ENCODE measurements at places on chromosomes 11 and 22. TPM values are rescaled to one million over a fixed set of nuclear protein-coding genes. Genes with fewer than 3 reads are reported as not detected.
A peak's percentile ranks its signal among the peaks of the same experiment; 100 is the strongest.

DNA sequence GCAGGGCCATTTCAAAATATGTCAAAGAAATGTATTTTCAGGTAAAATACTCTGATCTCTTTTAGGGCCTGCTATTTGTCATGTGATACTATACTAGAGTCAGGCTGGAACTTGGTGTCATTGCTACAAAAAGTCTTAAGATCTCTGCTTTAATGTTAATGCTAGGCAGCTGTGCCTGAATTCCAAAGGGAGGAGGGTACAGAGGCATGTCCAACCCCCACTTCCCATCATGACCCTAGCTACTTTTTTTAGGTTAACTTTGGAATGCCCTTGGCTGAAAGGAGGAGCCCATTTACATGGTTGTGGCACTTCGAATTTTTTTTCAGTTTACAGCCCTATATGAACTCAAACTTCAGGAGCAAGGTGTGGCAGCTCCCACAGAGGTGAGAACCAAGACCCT lies 58.1 kb downstream of the OSBP2 start:
- DNase-seq, result no peak

- no peak for DNase-seq
Measured at GRCh38 chr11:61531044-61531443, 22.5 kb downstream of the LRRC10B start.

DNA sequence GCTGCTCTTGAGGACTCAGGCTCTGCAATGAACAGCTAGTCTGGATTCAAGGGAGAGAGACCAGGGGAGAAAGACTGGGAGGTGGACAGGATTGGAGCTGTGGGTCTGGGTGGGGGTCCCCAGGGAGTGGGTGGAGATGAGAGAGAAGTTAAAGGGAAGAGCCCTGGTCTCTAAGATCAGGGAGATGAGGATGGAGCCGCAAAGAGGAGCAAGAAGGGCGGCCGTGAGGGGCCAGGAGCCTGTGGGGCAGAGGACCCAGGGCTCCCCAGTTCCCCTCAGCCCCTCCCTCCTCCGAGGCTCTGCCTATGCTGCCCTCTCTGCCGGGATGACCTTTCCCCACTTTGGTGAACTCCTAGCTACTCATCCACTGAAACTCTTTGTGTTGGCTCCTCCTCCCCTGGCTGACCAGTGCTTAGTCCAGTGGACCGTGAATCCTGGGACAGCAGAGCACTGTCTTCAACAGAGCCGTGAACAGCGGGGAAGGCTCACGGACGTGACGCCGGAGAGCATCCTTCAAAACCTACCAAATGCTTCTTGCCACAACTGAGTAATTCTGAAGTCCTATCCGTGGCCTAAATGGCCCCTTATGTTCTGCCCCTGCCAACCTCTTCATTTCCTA lies 16.4 kb upstream of the RFPL3 start:
- DNase-seq, result no peak

GRCh38 chr11:18329196-18329870 lies 7.0 kb downstream of the GTF2H1 start:
- no peak for DNase-seq

DNA sequence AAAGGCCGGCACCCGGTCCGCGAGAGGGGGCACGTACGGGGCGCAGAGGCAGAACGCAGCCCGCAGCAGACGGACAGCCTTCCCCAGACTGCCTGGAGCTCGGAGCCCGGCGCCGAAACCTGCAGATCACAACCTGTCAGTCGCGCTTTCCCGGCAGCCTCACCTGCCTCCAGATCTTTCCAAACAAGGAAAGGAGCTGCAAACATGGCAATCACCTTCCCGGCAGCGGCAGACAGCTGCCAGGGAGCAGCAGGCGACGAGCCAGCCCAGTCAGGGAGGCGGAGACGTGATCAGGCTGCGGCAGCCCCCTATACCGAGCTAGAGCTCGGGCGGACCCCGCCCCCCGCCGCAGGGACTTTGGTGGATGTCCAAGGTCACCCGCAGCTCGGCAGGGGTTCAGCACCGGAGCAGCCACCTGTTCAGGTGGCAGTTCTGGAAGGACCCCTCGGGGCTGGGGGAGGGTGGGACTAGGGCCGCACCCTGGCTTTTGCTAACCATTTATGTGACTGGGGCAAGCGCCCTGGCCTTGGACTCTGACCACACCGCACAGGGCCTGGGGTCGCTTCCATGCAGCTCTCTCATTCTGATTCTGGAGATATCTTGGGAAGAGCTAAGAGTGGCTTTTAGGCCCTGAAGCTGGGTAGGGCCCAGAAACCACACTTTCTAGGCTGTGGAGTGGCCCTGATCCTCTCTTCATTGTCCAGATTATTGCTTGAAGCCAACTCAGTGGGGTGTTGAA lies 143.8 kb downstream of the NECTIN1 start:
- no peak for DNase-seq

DNA sequence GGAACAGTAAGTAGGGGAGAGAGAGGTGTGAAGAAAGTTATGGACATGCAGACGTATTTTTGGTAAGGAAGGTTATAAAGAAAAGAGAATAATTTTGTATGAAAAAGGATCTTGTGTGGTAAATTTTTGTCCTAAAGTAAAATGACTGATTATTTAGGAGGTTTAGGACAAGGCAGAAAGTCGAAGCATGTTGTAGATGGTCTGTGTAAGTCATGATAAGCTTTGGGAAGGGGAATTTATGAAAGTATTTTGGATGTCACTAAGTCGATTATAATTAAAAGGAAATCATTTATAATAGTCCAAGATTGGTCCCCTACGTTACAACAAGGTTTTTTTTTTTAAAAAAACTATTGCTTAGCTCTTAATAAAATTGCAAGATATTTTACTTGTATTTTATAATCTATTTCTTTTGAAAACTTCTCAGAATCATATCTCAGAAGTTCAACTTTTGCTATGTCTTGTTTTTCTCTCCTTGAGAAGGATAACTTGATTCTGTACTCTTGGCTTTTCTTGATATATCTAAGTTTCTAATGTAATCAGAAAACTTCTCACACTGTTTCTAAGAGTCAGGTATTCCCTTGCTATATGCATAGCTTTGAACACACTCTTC lies 10.9 kb upstream of the CABP2 start:
- no peak for DNase-seq

GRCh38 chr11:9493492-9493891 lies 32.7 kb downstream of the ZNF143 start:
- DNase-seq, result no peak

- DNase-seq, result no peak
Measured at GRCh38 chr11:92852946-92853345, 116.5 kb upstream of the MTNR1B start.

GRCh38 chr11:96264364-96264763 lies 78.6 kb downstream of the MAML2 start:
- no peak for DNase-seq

DNA sequence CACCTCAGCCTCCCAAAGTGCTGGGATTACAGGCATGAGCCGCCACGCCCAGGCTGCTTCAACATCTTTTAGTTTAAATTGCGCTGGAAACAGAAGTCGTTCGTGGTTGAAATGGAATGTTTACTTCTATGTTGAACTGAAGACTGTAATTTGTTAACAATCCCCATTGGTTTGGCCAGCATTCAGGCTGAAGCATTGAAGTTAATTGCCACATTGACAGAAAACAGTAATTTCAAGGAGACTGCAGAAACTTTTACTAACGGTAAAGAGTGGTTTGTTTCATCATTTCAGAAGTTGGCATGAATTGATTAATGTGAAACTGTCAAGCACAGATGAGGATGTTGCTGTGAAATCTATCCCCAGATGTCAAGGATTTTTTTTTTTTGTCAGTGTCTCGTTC lies 14.2 kb downstream of the AP5B1 start:
- DNase-seq, result peak; percentile 91

DNA sequence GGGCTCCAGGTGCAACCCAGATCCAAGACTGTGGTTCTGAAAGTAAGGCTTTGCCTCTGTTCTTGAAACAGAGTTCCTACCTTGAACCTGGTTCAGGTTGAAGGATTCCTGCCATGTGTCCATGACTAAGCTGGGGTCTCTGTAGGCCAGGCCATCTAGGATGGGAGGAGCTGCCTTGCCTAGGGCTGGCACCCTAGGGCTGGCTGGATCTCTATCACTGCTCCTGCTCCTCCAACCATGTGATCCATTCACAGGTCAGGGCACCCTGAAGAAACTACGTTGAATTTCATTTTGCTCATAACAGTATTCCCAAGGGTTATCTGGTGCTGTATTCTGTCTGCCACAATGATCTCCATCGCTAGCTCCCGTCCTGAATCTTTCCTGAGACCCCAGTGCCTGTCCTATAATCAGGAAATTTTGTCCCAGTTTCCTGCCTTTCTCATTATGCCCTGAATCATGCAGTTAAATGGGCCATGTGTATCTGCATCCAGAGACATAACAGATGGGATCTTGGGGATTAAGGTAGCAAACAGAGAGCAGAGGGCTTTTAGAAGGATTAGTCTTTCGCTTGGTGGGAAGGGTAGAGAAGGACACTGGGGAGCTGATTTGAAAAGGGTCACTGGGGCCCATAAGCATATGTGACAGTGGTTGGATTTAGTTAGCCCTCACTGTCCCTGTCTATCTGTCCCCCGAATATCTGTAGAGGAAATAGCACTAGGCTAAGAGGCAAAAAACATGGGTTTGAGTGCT lies 98.2 kb upstream of the MTMR2 start:
- DNase-seq, result no peak

GRCh38 chr11:110631551-110631950 lies 80.7 kb downstream of the ARHGAP20 start:
- DNase-seq, result no peak

GRCh38 chr11:73240190-73240781 lies 22.2 kb downstream of the P2RY2 start:
- no peak for DNase-seq

DNA sequence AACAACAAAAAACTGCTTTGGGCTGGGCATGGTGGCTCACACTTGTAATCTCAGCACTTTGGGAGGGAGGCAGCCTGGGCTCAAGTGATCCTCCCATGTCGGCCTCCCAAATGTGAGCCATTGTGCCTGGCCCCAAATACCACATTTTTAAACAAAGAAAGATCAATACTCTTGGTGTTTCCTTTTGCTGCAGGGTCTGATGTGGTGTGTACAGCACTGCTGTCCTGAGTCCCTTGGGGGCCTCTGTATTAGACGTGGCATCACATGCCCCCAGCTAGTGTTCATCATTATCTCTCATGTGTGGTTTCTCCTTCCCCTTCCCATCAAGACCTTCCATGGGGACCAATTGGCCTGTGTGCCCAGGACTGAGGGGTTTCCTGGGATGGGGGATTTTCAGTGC lies 20.5 kb upstream of the XBP1 start:
- no peak for DNase-seq

- no peak for DNase-seq
Measured at GRCh38 chr11:64871492-64871891, 6.9 kb downstream of the EHD1 start.

- DNase-seq, result no peak
Measured at GRCh38 chr11:126337126-126337473, 18.4 kb upstream of the ST3GAL4 start.

- DNase-seq, result no peak
Measured at GRCh38 chr11:12446863-12447262, 69.5 kb downstream of the PARVA start.

GRCh38 chr11:126857860-126858808 lies 142.4 kb downstream of the KIRREL3 start:
- no peak for DNase-seq

DNA sequence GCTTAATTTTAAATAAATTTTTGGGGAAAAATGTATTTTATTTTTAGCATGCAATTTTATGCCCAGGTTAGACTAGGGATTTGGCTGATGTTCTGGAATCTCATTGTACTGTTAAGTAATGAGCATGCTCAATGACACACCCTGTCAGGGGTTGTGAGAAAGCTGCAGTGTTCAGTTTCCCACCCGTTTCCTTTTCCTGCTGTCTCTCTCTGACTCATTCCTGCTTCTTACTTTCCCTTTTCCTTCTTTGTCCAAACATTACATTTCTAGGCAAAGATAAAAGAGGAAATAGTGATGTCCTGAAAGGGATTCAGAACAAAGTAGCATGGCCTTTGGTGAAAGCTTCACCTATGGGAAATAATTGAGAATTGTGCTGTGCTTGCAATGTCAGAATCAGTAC lies 22.7 kb downstream of the OOSP3 start:
- peak; percentile 76 for DNase-seq

GRCh38 chr11:119696378-119697222 lies 32.4 kb downstream of the NECTIN1 start:
- no peak for DNase-seq

- DNase-seq, result no peak
Measured at GRCh38 chr11:29255401-29255800, 761.4 kb downstream of the KCNA4 start.

DNA sequence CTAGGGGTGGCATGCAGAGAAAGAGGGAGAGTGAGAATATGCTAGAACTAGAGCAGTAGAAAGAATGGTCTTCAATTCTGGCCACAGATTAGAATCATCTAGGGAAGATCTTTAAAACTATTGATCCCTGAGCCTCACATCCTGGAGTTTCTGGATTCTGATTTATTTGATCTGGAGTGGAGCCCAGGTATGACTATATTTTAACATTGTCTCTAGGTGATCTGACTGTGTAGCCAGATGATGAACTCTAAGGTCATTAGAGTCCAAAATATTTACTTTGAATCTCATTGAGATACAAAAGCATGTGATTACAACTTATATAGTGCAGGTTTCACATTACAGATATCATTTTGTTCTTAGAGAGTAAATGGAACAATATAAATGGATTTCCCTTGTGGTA lies 79.7 kb downstream of the FDX1 start:
- DNase-seq, result no peak

Gene TSPAN18
- 0.83 TPM for total RNA-seq

Gene LRRC75B
- total RNA-seq, result 0.66 TPM

Gene ASRGL1
- 10.6 TPM for total RNA-seq

Gene RTN4RL2
- total RNA-seq, result 0.64 TPM

Gene PLAAT5
- total RNA-seq, result not detected

Gene NRGN
- 7.1 TPM for total RNA-seq

Gene RAB39A
- total RNA-seq, result 1.4 TPM

Gene GAL3ST1
- not detected for total RNA-seq

Gene IL10RA
- total RNA-seq, result not detected

Gene RTN4R
- 3.2 TPM for total RNA-seq

Measured in H4 (cell line).